ENCODE measurements at places on chromosomes 6 and 20.
A peak's percentile ranks its signal among the peaks of the same experiment; 100 is the strongest.

DNA sequence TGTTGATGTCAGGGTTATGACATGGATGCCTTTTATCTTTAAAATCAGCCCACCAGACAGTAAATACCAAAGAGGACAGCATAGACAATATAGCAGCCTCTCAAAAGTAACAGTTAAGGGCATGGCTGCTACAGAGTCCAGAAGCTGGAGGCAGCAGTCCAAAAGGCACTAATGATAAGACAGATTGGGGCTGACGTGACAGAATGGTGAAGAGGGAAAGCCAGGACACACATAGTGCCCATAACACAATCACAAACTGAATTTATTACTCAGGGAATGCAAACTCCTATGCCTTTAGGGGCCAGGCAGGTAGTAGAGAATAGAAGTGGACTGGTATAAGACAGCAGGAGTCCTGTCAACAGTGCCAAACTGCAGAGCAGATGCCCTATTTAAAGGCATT, 40.7 kb downstream of the TP53INP2 start:
- DNase-seq = no peak

DNA sequence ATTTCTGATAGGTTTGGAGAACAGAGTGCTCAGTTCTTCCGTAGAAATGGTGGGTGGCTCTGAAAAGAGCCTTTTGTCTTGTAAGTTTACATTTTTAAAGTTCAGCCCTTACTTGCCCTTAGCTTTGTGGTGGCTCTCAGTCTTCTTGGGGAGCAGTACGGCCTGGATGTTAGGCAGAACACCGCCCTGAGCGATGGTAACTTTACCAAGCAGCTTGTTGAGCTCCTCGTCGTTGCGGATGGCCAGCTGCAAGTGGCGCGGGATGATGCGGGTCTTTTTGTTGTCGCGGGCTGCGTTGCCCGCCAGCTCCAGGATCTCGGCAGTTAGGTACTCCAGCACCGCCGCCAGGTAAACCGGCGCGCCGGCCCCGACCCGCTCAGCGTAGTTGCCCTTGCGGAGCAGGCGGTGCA, 19.5 kb downstream of the OR2B2 start:
- DNase-seq = no peak

- no peak for DNase-seq
Observed at GRCh38 chr6:15546591-15546990, 116.2 kb downstream of the DTNBP1 start.

- no peak for DNase-seq
Observed at GRCh38 chr6:167985911-167986595, 11.4 kb upstream of the KIF25 start.

DNA sequence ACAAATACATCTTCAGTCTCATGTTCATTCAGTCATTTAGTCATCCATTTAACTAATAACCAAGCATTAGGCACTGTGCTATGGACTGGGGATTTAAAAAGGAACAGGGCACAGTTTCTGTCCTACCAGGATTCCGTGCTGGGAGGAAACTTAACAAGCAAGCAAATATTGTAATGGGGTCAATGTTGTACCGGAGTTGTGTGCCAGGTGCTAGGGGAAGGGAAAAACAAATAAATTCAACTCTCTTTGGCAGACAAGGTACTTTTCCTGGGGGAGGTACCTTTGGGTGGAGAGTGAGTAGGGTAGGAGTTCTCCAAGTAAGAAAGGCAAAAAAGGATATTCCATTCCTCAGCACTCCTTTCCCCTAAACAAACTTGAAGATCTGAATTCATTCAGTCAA, 90.3 kb downstream of the OLIG3 start:
- no peak for DNase-seq

DNA sequence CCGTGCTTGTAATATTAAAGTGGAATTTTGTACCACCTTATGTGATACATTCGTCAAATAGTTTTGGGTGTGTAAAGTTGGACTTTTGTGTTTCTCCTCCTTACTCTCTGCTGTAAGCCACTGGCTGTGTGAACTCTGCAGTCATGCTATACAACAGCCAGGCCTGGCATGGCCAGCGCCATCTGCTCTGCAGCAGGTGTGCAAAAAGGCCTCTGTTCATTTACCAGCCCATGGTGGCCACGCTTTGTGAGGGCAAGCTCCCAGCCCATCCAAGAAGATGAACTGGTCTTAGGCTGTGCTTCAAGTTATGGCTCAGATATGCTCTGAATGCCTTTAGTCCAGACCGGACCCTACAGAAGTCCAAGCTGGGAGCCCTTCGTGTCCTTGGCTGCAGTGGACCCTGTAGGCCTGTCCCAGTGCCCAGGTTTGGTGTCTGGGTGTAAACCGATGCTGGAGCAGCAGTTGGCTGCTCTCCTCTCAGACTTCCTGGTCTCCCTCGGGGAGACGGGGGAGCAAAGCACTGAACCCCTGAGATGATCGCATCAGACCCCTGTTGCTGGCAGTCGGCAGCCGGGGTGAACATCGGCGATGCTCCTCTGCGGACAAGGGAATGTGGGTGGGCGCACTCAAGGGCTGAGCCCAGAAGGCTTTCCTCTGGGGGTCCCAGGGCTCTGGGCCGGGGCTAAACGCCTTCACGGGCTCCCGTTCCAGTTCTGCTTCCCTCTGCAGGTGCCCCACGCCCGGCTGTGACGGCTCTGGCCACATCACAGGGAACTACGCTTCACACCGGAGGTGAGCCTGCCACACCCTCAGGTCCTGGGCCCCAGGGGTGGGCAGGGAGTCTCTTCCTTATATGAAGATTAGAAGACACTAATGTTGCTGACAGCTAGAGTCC, 28.6 kb upstream of the PCMTD2 start:
- no peak for DNase-seq

DNA sequence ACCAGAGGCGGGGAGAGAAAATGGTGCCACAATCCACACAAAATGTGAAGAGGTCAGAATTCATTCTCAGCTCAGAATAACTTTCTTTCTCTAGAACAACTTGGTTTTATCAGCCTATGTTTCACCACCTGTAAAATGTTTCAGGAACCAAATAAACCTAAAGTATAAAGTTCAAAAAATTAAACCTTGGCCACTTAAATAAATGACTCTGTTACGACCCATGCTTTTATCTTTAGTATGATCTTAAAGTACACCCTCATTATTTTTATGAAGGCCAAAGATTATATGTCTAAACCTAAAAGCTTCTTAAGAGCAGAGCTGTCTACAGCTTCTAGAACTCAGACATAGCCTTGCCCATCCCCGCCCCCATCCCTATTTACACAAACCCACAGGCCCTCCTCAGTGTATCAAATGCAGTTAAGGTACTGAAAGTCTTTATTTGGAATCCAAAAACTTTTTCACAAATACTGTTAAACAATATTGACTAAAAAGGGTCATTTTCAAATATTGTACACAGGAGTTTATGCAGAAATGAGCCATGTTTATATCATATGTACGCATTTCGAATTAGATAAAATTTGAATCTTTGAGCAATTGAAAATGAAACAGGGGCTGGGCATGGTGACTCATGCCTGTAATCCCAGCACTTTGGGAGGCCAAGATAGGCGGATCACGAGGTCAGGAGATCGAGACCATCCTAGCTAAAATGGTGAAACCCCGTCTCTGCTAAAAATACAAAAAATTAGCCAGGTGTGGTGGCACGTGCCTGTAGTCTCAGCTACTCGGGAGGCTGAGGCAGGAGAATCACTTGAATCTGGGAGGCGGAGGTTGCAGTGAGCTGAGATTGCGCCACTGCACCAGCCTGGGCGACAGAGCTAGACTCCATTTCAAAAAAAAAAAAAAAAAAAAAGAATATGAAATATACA, 5.7 kb upstream of the NHSL1 start:
- no peak for DNase-seq

- DNase-seq = no peak
Observed at GRCh38 chr6:2957696-2958330, 13.6 kb downstream of the SERPINB6 start.

- no peak for DNase-seq
Observed at GRCh38 chr20:48042628-48043027, 257.3 kb upstream of the SULF2 start.

DNA sequence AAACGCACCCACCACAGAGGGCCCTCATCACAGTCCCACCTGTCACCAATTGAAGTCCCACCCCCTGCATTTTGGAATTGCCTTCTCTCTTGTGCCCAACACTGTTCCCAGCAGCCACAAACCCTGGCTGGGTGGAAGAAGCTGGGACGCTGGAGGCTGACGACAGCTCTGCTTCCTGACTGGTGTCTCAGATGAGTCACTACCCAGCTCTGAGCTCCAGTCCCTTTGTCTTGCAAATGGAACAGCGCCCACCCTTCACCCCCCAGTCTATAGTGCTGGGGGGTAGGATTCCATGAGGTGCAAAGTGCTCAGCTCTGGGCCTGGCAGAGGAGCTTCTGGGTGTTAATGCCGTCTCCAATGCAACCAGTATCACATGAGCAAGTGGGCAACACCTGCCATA, 85.3 kb downstream of the DLGAP4 start:
- peak; percentile 50 for DNase-seq

GRCh38 chr20:834151-834746, 734 bp downstream of the FAM110A start:
- DNase-seq = no peak

DNA sequence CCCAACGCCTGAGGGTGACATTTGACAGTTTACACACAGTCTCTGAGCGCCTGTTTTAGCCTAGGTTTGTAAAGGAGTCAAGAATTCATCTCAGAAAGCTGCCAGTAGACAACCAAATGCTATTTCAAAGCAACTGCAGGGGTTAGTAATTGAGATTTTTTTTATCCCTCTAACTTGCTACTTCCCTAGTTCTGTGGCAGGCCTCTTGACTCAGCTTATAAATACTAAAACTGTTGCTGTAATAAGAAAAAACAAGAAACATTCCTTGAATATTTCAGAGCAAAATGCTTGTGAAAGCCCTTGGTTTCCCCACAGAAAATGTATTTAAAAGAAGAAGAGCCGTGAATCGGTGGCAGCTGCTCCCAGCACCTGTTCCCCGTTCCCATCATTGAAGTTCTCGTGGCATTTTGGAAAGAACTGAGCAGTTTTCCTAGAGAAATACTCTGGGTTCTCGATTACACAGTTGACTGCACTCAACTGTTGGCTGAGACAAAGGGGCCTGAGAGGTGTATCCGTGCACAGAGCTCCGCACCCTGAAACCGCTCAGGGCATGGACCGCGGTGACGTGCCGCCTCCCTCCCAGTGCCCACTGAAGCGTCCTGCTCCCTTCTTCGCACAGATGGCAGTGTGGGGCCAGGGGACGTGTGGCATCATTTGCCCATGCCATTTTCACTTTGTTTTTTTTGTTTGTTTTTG, 20.9 kb downstream of the DLL1 start:
- no peak for DNase-seq

DNA sequence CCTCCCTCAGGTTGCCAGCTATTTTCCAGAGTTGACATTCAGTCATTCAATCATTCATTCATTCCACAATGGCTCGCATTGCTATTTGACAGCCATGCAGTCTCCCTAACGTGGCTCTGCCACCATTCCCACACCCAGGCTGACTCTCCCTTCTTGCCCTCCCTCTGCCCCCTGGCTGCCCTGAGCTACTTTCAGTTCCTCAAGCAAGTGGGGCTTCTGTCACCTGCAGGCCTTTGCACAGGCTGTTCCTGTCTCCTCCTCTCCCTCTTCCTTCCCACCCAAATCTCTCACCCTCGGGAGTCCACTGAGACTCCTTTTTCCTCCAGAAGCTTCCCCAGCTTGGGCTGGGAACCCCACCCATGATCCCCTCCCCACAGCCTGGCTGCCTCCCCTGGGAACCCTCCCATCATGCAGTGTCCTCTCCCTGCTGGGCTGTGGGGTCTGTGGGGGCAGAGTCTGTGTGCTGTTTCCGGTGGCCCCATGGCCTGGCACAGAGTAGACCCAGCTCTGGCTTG, 2.6 kb downstream of the PACSIN1 start:
- DNase-seq = no peak

- DNase-seq = no peak
Observed at GRCh38 chr6:118719351-118720124, 68.1 kb upstream of the CEP85L start.

- no peak for DNase-seq
Observed at GRCh38 chr6:97850458-97851212, 567.6 kb upstream of the MMS22L start.

- peak; percentile 10 for DNase-seq
Observed at GRCh38 chr6:21438237-21438985, 155.1 kb upstream of the SOX4 start.

DNA sequence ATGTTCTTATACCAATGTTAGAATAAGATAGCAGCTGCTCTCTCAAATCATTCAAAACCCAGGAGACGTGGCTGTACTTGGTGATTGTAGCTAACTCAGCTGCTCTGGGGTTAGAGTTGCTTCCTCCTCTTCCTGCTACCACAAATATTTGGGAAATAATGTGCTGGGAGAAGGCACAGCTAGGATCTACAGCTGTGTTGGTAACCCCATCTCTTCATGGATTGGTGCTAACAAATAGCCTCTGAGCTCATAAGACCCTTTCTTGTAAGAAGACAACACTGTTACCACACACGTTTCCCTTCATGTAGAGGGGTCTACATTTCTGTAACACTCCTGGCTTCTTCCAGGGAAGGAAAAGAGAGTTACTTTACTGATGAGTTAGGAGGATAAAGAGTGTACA, 911.0 kb upstream of the CITED2 start:
- no peak for DNase-seq

DNA sequence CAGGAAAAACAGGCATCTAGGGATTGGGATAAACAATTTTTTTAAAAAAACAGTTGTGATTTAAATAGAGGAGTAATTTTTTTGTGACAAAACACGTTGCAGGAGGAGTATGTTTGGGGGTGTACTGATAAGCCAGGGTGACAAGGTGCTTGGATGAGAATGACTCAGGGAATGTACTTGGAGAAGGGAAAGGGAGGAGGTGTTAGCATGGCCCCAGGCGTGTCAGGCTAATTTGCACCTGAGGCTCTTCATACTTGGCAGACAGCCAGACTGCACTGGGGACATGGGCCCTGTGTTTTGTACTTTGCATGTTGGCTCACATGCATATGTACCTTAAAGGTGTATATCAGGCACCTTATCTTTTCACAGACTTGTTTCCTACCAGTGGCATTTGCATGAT, 22.8 kb downstream of the PANK2 start:
- DNase-seq = no peak

DNA sequence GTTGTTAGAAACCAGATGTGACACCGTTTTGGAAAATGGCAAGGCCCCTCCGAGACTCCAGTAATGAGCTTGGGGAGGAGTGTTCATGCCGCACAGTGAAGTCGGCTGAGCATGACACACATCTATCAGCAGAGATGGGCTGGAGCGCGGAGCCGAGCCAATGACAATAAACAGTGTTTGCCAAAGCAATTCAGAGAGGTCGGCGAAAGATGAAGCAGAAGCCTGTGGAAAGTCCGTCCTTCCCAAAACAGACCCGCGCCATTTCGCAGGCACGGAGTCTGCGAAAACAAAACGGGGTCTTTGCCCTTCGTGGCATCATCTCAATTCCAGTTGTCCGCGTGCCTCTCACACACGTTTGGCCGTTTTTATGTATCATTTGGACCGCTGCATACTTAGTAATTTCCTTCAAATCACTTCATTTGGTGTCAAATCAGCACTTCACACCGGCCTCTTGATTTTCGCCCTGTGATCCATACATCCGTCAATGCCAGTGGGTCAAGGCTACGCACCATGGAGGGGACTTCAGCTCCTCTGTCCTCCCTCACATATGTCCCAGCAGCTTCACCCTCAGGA, 71.3 kb downstream of the SULF2 start:
- DNase-seq = no peak

Measured in kidney capillary endothelial cell (primary cell).